ENCODE measurements at places on chromosomes 2 and 18.

DNA sequence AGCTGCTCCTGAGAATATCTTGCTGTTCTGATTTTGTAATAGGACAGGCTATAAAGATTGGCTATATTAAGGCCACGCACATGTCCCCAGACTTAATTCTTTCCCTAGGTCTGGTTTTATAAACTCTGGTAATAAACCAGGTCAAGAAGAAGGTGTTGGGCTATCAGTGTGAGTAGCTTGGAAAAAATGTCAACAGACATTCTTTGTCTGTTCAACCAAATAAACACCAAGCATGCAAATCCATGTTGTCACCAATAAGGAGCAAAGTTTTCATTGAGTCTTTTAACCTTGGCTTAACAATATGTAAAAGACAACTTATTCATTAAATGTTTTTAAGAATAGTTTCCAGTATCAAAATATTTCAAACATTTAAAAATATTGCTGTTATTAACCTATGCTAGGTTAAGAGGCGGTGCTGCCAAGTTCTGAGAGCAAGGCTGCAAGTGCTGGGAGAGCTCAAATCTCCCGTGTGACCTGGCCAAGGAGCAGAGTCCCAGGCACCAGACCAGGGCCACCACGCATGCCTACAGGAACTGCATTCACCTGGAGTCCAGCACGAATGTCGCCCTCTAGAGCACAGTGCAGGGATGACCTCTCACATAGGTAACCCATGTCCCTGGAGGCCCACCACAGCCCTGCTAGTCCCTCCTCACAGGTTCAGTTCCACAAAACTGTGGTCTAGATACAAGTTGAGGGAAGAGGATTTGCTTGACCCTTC, 120.5 kb upstream of the POU3F3 start:
- no peak for DNase-seq

GRCh38 chr2:46993501-46993900, 77.9 kb upstream of the MCFD2 start:
- DNase-seq = no peak

- DNase-seq = no peak
Observed at GRCh38 chr2:221518935-221519625, 53.0 kb downstream of the EPHA4 start.

DNA sequence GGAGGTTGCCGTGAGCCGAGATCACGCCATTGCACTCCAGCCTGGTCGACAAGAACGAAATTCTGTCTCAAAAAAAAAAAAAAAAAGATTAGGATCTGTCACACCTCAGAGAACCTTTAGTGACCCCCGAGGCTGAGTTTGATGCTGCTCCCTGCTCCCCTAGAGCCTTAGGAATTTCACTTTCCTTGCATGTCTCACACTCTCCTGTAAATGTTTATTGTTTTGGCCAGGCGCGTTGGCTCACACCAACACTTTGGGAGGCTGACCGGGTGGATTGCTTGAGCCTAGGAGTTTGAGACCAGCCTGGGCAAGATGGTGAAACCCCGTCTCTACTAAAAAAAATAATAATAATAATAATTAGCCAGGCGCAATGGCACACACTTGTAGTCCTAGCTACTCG, 31.5 kb downstream of the SRSF7 start:
- DNase-seq = no peak

DNA sequence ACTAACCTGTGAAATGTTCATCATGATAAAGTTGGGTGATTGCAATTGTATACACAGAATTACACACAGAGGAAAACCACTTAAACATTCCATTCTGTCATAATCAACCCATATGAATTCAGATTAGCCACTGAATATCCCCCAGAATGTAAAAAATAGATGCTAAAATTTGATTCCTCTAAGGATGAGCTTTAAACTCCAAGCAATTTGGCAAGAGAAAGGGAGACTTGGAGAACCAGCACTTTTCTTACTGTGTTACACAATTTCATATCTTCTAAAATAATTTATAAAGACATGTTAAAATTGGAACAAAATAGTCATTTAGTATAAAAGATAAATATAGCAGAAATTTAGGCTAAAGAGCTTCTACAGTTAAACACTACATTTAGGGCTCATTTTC, 146.3 kb upstream of the LMAN1 start:
- no peak for DNase-seq

DNA sequence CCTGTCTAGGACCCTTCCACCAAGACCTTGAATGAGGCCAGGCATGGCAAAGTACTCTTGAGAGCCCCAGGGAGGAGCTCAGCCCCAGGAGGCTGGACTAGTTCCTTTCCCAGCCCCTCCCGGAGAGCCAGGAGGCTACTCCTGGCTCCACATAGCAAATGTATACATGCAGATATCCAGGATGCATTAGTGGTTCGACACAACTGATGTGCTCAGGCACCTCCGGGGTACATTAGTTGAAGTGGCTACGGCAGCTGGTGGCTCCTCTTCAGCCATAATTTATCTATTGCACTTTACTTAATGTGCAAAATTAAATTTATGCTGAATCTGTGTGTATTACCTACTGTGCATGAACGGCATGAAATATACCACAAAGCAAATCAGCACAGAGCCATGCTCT, 182.8 kb upstream of the MEIS1 start:
- DNase-seq = no peak

DNA sequence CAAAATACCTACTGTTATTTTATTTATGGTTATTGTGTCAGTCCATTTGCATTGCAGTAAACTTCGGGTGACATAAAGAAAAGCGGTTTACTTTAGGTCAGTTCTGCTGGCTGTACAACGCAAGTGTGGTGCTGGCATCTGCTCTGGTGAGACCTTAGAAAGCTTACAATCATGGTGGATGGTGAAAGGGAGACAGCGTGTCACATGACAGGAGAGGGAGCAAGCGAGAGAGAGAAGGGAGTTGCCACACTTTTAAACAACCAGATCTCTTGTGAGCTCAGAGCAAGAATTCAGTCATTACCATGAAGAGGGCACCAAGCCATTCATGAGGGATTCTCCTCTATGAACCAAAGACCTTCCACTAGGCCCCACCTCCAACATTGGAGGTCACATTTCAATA, 2.0 kb upstream of the FAM171B start:
- no peak for DNase-seq

- DNase-seq = no peak
Observed at GRCh38 chr2:69074918-69075317, 61.9 kb downstream of the ANTXR1 start.
